ENCODE measurements at places on chromosomes 13 and 19. TPM values are rescaled to one million over a fixed set of nuclear protein-coding genes. Genes with fewer than 3 reads are reported as not detected.

Gene SLITRK6
- total RNA-seq: not detected

Gene FSTL3
- total RNA-seq: 5.0 TPM

Gene SIGLEC12
- not detected for total RNA-seq

Gene NLRP7
- total RNA-seq: not detected

Gene N4BP2L1
- total RNA-seq: 2.2 TPM

Gene EVI5L
- total RNA-seq: 7.0 TPM

Gene LRRC8E
- under 0.01 TPM for total RNA-seq

Gene ZNF738
- 4.4 TPM for total RNA-seq

Gene DCT
- not detected for total RNA-seq

Gene ZNF547
- 1.7 TPM for total RNA-seq

Gene ZNF540
- 0.60 TPM for total RNA-seq

Gene DZIP1
- 1.1 TPM for total RNA-seq
